ENCODE measurements at places on chromosomes 11 and 22.

GRCh38 chr22:49502126-49502826 lies 325.4 kb downstream of the BRD1 start:
- no peak for DNase-seq

DNA sequence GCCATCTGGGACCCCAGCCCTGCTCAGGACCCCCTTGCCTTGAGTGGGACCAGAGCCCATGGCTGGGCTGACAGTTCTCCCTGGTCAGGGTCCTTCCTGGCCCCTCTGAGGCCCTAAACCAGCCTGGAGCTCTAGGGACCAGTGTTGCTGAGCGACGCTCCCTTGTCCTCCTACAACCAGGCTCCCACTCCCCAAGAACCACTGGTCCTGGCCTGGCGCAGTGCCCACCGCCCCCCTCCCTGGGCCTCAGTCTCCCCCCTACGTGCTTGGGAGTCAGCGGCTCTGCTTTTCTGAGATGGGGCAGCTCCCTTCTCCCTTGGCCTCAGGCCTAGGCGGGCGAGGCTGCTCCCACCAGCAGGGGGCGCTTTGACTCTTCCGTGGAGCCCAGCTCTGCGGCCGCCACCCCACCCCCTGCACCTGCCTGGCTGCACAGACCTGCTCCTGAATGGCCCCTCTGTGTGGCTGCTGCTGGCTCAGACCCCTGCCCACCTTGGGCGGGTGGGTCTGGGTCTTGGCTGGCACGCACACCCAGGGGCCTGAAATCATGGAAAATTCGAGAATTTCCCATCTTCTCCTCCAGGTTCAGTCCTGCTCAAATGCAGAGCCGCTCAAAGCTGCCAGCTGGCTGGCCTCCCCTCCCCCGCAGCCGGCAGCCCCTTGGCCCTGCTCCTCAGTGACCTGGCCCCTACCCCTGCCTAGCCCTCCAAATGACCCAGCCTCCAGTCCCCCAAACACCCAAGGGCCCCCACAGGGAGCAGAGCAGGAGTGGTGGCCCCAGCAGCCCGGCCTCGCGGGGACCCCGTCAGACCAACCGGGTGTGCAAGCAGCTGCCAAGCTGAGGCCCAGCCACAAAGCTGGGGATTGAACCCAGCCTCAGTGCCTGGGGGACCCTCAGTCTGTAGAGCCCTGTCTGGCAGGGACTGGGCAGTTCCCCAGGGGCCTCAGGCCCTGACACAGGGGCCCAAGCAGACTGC lies 9.1 kb downstream of the PRR33 start:
- peak; percentile 95 for DNase-seq

GRCh38 chr11:33761471-33761870 lies 12.8 kb downstream of the FBXO3 start:
- DNase-seq, result no peak

DNA sequence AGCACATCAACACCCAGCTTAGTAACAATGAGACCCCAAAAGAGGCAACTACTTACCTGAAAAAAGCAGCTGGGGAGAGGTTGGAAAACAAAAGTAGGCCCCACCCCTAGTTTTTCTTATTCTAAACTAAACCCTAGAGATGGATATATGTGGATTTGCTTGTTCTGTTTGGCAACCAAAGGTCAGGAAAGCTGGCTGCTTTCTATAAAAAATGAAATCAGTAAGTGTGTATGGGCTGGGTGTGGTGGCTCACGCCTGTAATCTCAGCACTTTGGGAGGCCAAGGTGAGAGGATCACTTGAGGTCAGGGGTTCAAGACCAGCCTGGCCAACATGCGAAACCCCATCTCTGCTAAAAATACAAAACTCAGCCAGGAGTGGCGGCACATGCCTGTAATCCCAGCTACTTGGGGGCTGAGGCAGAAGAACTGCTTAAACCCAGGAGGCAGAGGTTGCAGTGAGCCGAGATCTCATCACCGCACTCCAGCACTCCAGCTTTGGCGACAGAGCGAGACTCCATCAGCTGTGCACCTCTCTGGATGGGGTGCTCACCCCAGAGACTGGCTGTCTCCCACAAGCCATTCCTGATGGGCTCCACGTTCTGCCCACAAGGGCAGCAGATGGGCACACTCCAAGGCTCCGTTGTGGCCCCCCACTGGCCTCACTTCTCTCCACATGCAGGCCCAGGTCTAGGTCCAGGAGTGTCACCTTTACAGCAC lies 30.0 kb downstream of the PACSIN2 start:
- no peak for DNase-seq

GRCh38 chr11:65856689-65857499 lies 1.1 kb downstream of the CFL1 start:
- DNase-seq, result peak; percentile 96

DNA sequence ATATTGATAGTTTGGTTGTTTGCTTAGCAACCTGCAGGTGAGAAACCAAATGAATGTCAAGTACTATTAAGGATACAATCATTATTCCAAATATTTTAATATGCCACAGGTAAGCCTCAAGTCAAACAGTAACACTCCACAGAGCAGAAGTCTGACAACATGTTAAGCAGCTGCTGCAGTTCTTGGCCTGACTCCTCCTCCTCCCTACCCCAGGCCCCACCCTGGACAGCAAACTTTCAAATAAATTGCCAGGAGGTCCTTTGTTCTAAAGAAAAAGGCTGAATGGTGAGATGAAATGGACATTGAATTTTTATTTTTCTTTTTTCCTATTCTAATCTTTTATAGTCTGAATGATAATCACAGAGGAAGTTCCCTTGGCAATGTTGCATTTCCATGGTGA lies 260.0 kb upstream of the POU2AF2 start:
- no peak for DNase-seq

GRCh38 chr11:104136861-104137260 lies 27.1 kb downstream of the PDGFD start:
- DNase-seq, result no peak

DNA sequence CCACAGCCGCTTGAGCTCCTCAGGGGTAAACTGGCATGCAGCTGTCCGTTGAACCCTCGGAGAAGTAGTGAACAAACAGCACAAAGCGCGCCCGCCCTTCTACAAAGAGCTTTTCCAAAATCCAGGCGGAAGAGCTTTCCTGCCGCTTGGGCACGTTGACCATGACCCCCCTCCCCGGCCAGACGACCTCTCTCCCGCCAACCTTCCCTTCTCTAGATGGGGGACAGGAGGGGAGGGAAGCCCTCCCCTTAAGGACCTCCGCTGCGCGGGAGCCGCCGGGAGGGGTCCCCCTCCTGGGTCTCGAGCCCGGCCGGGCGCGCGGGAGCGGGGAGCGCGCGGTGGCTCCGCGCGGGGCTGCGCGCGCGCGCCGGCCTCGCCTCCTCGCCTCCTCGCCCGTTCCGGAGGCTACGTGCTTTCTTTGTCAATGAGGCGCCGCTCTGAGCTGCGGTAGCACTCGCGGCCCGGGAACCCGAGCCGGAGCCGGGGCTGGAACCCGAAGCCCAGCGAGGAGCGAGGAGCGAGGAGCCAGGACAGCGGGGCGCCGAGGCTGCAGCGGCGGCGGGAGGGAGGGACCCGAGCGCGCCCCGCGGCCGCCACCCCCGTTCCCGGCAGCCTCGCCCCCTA lies 118.6 kb downstream of the HIPK3 start:
- no peak for DNase-seq

DNA sequence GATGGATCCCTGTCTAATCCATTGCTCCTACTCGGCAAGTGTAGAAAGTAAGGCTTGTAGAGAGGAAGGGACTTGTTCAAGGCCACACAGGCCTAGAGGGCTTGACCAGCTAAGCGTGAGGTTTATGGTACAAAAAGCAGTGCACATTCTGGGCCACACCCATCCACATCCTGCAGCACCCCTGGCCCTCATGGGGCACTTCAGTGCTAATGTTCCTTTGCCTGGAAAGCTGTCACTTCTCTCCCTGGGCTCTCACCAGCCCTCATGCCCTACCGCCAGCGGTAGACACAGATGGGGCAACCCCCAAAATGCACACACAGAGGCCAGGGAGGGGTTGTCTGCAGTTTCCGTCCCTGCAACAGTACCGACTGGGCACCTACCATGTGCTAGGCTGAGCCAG lies 7.1 kb upstream of the MGAT3 start:
- no peak for DNase-seq

DNA sequence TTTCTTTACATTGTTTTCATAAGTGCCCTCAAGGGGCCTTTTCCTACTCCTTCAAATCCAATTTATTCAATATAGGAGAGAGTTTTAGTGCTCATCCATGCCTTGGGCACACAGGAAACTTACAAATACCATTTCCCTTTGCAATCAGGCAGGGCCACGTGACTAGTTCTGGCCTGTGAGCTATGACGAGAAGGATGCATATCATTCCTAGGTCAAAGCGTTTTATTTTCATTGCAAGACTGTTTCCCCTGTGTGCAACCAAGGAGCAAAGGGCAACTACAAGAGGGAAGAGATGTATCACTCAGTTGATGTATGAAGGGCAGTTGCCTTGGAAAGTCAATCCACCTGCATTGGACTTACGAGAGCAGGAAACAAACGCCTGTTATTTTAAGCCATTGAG lies 1.9 kb upstream of the TRAF6 start:
- no peak for DNase-seq

DNA sequence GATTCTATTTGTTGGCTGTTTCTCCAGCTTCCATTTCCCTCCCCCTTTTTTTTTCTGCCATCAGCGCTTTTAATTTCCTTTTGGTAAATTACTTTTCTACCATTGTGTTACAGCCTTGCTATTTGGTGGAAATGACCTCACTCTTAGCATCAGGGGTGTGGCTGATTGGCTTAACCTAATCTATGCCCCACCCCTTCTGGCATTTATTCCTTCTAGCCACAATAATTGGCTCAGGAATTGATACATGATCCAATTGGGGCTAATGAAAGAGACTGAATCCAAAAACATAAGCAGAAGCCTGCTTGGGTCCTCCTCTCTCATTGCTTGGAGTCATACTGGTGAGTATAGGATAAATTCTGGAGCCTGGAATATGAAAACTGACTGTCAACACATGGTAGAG lies 402.4 kb upstream of the LRRC4C start:
- no peak for DNase-seq

DNA sequence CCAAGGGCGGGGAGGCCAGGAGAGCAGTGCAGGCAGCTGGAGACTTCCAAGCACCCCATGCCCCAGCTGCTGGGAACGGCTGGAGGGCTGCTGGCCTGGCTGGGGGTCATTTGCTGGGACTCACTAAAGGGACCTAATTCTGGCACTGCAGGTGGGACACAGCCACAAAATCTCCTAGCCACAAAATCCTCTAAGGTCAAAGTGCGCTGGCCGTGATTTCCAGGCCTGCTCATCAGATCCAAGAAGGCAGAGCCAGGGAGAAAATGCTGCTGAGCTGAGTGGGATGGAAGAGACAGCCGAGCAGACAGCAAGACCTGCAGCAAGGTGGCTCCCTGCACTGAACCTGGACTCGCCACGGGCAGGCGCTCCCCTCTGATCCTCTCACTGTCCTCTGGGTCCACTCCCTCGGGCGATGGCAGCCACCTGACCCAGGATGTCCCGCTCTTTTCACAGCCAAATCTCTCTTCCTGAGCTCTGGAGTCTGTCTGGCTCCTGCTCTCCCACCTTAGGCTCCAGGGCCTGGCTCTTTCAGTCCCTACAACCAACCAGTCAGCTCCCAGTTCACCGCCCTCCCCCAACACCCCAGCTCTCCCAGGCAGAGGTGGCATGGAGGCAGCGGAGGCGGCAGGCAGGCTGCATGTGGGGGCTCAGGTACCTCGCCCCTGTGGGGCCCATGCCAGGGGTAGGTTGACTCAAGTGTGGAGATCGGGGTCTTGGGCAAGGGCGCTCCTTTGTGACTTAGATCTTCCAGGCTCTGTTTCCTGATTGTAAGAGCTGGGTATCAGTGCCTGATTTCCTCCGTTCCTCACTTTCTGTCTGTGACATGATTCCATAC lies 14.5 kb downstream of the OVOL1 start:
- no peak for DNase-seq

DNA sequence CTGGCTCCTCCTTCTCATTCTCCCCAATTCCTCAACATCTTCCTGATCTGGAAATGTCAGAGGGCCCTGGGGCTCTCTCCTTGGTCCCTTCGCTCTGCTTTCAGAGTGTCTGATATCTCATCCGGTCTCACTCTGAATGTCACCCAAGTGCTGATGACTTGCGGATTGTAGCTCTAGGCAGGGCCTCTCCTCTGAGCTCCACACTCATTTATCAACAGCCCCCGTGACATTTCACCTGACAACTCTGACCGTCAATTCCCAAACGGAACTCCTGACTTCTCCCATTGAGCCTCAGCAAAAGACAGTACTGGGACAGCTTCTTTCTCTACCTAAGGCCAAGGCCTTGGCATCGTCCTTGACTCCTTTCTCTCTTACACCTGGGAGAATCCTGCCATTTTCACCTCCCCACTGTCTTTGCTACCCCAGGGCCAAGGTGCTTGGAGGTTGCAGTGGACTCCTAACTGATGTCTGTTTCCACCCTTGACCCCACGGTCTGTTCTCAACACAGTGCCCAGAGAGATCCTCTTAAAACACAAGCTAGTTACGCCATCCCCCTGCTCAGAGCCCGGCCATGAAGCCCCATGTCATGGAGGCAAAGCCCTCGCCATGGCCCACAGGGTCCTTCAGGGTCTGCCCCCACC lies 57.5 kb upstream of the THY1 start:
- no peak for DNase-seq

DNA sequence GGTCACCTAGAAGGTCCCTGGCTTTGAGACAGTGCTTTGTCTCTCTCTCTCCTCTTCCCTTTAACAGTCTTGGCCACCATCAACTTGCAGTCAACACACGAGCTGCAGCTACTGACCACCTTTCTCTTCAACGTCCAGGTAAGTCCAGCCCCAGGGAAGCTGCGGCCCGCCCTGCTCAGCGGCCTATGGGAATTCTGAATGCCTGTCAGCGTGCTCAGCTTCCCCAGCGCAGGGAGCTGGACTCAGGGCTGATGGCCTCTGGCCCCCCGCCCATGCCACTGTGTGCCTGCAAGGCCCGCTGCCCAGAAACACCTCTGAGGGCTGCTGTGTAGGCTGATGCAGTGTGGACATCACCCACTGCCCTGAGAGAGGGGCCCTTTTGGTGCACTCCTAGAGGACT lies 32.5 kb downstream of the GLB1L2 start:
- DNase-seq, result peak; percentile 62

DNA sequence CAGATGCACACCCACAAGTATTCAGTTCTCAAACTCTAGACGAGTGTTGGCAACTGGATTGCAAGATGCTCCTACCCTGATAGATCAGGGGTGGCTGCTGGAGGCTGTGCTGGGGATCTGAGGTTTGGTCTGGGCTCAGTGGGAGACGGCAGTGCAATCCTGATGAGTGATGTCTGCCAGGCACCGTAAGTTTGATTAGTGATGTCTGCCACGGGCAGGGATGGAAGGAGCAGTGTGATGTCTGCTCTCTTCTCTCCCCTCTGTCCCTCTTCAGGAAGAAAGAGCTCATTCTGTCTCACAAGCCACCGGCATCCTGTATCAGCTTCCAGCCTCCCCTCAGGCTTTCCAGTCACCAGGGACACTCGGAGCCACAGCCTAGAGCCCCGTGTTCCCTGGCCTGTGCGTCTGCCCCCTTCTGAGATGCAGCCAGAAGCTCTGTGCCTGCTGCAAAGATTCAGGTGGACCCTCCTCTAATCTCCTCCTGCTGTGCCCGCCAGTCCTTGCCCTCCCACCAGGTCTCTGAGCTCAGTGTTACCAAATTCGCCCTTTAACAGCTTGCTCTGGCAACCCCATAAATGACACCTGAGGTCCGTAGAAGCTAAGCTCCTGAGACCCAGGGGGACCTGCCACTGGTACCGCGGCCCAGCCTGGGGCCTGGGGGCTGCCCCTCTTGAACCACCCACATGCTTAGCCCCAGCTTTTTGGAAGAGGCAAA lies 19.9 kb downstream of the TP53I11 start:
- DNase-seq, result no peak

All from posterior vena cava (tissue), 2 donors.